ENCODE measurements at places on chromosomes 4 and X.
A peak's percentile ranks its signal among the peaks of the same experiment; 100 is the strongest.

DNA sequence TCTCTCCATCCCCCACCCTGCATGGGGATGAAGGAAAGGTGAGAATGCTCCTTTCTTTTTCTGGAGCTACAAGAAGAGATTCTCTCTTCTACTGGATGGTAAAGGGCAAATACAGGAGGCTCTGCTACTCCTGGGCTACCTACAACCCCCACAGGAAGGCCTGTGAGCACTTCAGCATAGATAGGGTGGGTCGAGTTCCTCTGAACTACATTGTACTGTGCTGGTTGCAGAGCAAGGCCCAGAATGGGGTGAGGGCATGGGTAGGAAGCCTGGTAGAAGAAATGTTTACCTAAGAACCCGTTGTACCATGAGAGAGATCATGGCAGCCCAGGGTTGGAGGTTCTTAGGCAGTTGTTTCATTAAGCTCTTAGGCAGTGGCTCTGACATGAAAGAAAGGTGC lies 510.4 kb downstream of the MID1IP1 start:
- DNase-seq, result no peak

DNA sequence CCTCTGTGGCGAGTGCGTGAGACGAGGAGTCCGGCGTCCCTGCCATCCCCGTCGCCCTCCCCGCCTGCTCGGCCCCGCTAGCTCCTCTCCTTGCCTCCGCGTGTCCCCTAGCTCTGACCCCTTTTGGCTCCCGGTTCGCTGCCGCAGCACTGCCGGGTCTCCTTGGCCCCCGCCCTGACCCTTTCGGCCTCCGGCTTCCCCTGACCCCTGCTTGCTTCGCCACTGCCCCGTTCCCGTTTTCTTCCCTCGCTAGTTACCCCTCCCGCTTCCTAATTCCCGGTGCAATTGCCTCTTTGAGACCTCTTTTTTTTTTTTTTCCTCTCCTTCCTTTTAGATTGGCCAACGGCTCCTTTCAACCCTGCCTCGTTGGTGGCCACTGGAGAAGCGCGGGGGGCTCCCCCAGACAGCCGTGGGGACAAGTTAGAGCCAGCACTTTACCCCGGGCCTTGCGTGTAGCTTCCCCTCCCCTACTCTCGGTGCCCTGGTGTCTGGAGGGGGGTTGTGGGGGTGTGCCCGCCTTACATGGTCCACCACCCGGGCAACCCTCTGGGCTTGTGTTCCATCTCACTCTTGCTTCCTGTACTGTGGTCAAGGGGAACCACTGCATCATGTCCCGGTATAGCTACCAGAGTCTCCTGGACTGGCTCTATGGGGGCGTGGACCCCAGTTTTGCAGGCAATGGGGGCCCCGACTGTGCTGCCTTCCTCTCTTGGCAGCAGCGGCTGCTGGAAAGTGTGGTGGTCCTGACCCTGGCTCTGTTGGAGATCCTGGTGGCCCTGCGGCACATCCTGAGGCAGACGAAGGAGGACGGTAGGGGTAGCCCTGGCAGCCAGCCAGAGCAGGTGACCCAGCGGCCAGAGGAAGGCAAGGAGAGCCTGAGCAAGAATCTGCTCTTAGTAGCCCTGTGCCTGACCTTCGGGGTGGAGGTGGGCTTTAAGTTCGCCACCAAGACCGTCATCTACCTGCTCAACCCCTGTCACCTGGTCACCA lies 548 bp downstream of the TMEM164 start:
- peak; percentile 53 for DNase-seq

DNA sequence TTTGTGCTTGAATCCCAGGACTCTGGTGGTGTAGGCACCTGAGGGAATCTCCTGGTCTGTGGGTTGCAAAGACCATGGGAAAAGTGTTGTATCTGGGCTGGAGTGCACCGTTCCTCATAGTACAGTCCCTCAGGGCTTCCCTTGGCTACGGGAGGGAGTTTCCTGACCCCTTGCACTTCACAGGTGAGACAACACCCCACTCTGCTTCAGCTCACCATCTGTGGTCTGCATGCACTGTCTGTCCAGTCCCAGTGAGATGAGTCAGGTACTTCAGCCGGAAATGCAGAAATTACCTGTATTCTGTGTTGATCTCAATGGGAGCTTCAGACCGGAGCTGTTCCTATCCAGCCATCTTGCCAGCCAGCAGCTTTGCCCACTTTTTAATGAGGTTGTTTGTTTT lies 353.0 kb upstream of the IRS4 start:
- no peak for DNase-seq

- DNase-seq, result no peak
Measured at GRCh38 chr4:123783151-123783790, 386.7 kb downstream of the SPRY1 start.

DNA sequence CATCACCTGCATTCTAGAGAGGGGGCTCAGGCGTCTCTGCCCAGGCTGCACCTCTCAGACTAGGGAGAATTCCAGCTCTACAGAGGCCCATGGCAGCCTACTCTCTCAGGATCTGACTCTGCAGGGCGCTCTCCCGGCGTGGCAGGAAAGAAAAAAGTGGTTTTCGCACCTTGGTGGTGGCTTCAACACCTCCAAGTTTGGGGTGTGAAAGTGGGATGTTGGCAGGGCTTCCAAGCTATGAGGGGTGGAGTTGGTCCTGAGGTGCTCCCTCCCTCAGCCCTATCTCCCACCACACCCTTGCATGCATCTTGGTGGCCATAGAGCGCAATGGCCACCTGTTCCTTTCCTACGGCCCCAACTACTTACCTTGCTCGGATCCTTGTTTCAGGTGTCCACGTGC lies 166.5 kb downstream of the VSIG4 start:
- no peak for DNase-seq

- no peak for DNase-seq
Measured at GRCh38 chr4:52507774-52508173, 151.3 kb downstream of the USP46 start.

GRCh38 chr4:8197521-8197920 lies 1.6 kb upstream of the SH3TC1 start:
- no peak for DNase-seq

DNA sequence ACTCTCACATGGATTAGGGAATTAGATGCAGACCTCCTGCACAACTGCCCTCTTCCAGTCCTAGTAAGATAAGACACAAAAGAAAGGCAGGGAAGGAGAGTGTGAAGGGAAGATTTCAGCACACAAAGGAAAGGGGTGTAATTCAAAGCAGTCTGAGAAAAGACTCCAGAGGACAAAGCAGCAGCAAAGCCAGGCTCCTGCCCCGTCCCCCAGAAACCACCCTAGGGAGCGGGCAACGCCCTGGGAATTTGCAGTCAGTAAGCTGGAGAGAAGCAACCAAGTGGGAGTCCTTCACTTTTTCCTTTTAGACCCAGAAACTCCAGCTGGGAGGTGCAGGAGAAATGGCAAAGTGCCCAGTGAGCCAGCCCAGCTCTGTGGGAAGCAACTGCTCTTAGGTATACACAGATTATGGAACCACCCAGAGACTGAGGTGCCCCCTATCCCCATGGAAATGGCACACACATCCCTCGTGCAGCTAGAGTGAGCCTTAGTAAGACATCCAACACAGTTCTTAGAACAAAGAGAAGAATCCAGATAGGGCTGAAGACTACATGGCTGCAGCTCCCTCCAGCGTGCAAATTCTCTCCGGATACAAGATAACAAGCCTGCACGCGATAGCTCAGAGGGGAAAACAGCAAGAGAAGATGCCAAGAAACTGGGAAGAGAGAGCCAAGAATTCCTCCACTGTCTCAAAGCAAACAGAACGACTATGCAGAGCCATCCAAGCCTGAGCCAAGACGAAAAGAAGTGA lies 26.5 kb upstream of the IRAK1 start:
- DNase-seq, result no peak

GRCh38 chrX:85627363-85627762 lies 247.9 kb upstream of the POF1B start:
- no peak for DNase-seq

GRCh38 chr4:150590631-150591030 lies 8.7 kb downstream of the MAB21L2 start:
- no peak for DNase-seq

- DNase-seq, result no peak
Measured at GRCh38 chrX:15820106-15821073, 30.1 kb downstream of the ZRSR2 start.

- DNase-seq, result no peak
Measured at GRCh38 chr4:106096454-106096853, 201.2 kb downstream of the NPNT start.

- DNase-seq, result peak; percentile 32
Measured at GRCh38 chrX:72124540-72125201, 7.0 kb downstream of the RTL5 start.

DNA sequence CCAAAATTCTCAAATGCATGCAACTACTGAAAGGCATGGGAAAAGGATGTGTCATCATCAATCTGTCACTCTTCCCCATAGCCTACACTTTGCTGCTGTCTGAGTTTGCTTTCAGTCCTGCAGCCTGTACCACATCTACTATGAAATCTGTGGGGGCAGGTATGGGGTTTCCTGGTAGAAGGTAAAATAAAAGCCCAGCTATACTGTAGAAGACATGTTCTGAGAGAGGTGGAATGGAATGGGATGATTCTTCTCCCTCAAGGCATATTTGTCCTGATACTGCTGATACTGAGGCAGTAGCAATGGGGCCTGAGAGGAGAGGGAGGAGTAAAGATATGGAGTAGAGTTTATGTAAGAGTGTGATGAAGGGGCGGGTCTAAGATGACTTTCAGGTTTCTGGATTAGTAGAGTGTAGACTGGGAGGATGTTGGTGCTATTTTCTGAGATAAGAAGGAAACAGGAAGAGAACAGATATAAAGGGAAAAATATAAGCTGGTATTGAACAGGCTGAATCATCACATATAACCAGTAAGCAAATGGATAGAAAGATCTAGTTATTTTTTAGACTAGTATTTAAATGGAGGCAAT lies 38.7 kb upstream of the GYPA start:
- no peak for DNase-seq

- no peak for DNase-seq
Measured at GRCh38 chr4:184375027-184375426, 99.3 kb downstream of the IRF2 start.

DNA sequence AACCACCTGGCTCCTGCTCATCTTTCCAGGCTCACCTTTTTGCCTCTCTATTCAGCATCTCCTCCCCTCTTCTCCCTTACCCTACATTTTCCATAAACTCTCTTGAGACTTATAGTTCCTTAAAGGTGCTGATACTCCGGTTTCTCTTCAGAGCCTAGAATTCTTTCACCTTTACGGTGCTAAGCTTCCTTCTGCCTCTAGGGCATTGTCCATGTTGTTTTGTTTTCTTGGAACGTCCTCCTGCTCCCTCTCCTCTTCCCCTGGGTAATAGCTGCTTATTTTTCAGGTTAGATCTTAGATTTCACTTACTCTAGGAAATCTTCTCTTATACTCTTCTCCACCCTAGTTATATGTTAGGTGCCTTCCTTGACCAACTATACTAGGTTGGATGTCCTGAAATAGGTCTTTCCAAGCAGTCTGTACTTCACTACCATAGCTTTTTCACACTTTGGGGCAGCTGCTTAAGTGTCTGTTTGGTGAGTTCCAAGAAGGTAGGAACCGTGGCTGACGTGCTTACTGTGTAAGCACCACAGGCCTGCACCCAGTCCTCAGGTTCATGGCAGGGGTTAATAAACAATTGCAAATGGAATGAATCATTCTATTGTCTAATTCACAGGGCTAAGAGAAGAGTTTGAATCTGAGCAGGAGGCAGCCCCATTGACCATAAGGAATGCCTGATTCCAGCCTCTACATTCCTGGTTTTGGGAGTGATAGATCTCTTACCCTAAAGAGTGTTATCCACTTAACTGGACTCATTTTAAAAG lies 227.5 kb downstream of the MGST2 start:
- DNase-seq, result peak; percentile 49

DNA sequence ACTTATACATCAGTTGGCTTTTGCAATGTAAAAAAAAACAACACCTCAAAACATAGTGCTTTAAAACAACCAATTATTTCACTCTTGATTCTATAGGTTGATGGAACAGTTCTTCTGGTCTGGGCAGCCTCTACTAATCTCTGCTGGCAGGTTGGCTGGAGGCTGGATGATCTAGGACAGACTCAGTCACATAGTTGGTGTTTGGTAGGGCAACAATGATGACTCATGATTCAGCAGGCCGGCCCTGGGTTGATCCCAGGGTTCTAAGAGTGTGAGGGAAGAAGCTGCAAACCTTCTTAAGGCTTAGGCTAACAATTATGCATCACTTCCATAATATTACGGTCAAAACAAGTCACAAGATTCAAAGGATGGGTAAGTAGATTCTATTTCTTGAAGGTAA lies 558.2 kb downstream of the ZNF674 start:
- no peak for DNase-seq

DNA sequence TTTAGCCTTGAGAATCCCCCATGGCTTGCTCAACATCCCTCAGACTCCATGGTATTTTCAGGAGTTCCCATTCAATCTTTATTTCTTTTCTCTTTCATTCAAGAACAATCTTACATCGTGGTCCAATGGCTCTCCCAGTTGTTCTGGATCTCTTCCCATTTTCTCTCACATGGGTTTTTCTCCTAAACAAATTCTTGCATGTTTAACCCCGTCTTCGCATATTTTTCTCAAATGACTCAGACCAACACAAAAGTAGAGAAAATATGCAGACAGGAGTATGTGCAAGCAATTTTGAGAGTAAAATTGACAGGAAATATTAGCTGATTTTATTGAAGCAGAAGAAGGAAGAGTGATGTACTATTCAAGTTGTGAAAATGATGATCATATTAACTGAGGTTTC lies 396.4 kb upstream of the TRAM1L1 start:
- no peak for DNase-seq

DNA sequence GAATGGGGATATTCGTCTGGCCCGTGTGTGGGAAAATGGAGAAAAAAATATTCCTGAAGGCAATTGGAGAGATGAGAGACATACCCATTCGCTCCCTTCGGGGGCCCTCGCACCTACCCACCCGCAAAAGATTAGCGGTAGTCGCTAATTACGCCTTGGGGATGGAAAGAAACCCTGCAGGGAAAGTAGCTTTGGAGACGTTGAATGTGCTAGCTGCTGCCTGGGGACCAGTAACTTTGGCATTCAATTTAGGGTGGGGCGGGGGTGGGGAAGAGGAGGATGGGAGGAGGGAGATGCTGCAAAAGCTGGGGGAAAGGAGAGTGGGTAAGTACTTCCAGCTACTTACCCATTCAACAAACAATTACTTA lies 407 bp upstream of the ZC4H2 start:
- DNase-seq, result peak; percentile 68

DNA sequence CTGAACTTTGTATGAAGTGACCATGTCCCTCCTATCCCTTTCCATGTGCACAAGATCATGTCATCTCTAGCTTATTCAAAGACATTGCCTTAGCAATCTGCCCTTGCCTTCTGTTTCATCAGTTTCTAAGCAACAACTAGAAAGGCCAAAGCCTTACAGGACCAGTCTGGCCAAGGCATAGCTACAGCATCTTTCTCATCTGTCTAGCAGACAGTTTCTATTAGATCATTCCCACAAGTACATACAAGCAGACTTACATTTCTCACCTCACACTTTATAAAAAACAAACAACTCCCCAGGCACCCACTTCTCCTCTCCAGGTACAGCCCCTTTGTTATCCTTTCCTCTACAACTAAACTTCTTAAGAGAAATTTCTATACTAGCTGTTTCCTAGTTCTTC lies 188.7 kb upstream of the AADAT start:
- DNase-seq, result no peak

GRCh38 chr4:86853209-86853608 lies 4.0 kb upstream of the SLC10A6 start:
- DNase-seq, result no peak

GRCh38 chrX:150092549-150092948 lies 154.3 kb upstream of the EOLA2 start:
- no peak for DNase-seq

All from endodermal cell (in vitro differentiated cells).